ENCODE measurements at places on chromosomes 7 and 10.

DNA sequence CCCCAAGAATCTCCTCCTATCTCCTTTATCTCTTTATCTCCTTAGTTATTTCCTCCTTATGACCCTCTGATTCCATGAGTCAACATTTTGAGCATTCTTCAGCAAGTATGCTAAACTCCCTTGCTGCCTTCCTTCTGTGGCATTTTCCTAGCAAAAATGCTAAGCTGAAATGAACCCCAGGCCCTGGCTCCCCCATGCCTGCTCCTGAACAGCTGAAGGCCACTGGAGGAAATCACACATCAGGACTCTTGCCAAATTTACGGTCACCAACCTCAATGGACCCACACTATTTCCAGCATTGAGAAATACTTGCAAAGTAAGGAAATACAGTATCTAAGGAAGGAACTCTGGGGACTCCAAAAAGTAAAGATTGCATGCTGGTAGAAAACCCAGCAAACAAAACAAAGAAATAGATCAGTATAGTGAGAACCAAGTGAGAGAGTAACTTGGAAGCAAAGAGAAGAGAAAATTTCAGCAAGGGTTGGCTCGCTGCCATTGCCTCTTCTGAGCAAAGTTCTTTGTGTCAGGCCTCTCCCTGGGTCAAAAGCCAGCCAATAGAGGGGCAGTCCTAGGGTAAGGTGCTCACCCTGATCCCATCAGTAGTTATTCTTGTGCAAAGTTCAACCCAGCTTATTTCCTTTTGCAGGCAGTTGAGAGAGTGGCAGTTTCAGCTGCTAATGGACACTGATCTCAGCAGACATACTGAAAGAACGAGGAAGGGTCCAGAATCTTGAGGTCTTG is 5.1 kb upstream of the PLEKHS1 start:
- DNase-seq: no peak

DNA sequence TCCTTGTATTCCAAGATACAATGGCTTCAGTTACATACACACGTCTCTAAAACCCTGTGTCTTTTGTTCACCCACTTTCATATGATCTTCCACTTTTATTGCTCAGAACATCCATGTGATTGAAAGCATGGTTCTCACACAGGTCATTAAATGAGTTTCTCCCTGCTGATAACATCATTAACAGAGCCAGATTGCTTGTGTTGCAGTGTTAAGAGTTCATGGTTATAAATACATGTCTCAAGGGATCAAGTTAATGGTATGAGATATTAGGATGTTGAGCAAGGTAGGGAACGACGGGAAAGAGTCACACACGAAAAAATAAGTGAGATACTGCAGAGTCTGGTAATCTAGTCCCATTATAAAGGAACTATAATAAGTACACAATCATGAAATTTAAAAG is 861.5 kb downstream of the SORCS1 start:
- no peak for DNase-seq

- DNase-seq: peak; percentile 72
Measured at GRCh38 chr10:5888843-5889623, 660 bp downstream of the ANKRD16 start.

GRCh38 chr7:122056977-122057376 is 87.1 kb downstream of the AASS start:
- no peak for DNase-seq

- no peak for DNase-seq
Measured at GRCh38 chr10:131575877-131576276, 264.4 kb upstream of the TCERG1L start.
